ENCODE measurements at places on chromosomes 2 and 18.

- DNase-seq: no peak
Observed at GRCh38 chr18:25326361-25326952, 25.5 kb downstream of the ZNF521 start.

- no peak for DNase-seq
Observed at GRCh38 chr2:38685116-38685735, 19.3 kb downstream of the GALM start.

- DNase-seq: no peak
Observed at GRCh38 chr2:128628996-128629395, 310.3 kb upstream of the HS6ST1 start.

GRCh38 chr2:79223539-79223938, 64.0 kb upstream of the REG3A start:
- DNase-seq: no peak

GRCh38 chr2:16316456-16317210, 349.0 kb downstream of the CYRIA start:
- DNase-seq: no peak

- no peak for DNase-seq
Observed at GRCh38 chr2:25692143-25692542, 18.8 kb upstream of the DTNB start.

GRCh38 chr2:84701880-84702279, 179.0 kb downstream of the TRABD2A start:
- no peak for DNase-seq
